NCI-H1436 (cell line): ENCODE measurements at places on chromosomes 6 and 20.

GRCh38 chr6:137871291-137871690, 4.2 kb downstream of the TNFAIP3 start:
- no peak for DNase-seq

DNA sequence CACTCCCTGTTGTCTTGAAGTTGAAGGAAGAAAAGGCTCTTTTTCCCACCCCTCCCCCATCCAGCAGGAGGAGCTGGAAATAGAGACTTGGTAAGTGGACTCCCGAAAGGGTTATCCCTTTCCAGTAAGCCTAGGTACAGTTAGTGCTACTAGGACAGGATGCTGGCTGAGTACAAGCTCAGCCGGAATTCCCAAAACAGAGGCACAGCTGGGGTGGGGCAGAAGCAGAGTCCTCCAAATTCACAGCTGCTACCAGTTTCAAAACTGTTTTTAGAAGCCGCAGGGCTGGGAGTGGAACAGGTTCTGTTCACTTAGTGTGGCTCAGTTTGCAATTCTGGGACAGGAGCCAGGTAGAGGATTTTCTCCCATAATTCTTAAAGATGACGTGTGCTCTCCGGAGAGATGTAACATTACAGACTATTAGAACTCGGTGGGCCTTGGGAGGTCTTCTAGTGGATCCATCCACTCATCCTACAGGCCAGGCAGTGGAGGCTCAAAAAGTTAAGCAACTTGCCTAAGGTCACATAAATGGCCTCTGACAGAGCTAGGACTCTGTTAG, 19.0 kb upstream of the UTRN start:
- DNase-seq: no peak

DNA sequence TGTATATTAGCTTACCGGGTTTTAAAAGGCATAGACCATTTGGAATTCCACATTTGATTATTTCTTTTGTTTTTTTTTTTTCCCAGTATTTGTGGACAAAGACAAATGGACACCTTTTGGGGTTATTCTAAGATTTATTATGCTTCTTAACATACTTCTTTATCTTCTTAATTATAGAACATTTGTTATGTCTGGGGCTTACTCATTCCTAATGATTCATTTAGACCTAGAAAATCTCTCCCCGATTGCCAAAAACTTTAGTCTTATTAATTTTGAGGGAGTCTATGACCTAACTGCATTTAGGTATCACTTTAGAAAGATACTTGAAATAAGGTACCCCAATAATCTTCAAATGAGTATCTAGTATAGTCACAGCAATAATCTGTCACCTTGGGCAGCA, 170.7 kb upstream of the PREP start:
- no peak for DNase-seq

DNA sequence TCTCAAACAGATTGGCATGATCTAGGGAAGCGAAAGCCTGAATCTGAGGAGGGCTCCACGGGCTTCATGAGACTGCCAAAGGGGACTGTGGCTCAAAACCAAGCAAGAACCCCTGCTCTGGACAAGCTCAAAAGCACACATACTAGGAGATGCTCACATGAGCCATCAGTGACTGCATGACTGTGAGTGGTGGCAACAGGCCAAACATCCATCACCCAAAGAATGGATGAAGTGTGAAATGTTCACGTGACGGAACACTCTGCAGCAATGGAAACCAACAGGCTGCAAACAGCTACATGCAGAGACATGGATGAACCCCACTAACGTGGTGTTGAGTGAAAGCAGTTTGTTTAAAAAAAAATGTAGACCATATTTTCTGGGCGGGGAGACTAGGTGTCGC, 136.3 kb downstream of the PREX1 start:
- no peak for DNase-seq

GRCh38 chr6:107021446-107022185, 6.4 kb upstream of the MTRES1 start:
- no peak for DNase-seq

DNA sequence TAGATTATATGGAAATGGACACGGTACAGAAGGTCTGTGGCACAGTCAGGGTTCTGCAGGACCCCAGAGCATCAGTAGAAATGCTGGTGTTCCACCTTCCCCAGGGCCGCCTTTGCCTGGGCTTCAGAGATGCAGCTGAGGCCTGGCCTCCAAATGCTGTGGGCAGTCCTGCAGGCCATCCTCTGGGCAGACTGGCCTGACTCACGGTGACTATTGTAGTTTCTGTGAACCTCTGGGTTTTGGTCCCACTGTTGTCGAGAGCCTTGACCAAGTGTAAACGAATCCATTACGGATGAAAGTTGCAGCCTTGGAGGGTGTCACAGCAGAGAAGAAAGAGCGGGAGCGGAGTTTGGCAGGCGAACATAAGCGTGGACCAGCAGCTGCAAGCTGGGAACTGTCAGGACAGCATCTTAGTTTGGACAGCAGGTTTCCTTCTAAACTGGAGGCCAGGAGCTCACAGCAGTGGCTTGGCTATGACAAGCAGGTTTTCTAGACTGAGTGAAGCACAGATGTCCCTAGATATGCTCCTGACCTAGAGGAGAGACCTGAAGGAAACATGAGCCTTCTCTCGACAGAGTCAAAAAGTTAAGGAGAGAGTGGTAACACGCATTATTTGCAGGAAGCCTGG, 46.2 kb upstream of the BCLAF1 start:
- no peak for DNase-seq

DNA sequence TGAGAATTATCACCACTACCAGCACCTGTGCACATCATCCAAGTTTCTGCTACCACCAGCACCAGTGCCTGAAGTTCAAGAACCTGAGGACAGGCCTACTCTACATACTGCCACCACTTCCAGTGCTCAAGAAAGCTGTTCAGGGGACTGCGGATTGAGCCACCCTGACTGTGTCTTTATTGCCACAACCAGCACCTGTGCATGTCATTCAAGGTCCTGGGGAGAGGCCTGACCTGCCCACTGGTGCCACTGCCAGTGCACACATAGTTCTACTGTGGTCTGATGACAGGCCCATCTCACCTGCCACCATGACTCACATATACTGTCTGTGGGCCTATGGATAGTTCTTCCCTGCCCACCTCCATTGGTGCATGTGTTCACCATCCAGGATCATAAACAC, 559.4 kb downstream of the COL12A1 start:
- no peak for DNase-seq

DNA sequence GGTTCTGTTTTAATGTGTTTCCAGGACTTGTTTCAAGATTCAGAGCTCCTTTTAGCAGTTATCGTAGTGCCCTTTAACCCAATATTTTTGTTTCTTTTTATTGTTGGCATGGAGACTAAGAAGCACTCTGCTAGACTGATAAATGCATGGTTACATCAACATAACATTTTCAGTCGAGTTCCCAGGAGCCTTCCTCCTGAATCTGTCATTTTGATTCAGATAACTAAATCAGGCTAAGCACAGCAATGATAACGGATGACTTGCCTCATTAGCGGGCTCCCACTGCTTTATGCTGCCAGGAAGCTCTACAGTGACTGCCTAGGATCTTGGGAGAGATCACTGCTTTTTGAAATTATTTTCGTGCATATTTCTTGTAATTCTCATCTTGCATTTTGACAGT, 772.8 kb upstream of the GJE1 start:
- DNase-seq: no peak

- no peak for DNase-seq
These were observed 80.6 kb upstream of the HIVEP1 start for GRCh38 chr6:11931296-11932035.

- DNase-seq: no peak
These were observed 1.4 kb downstream of the BTN1A1 start for GRCh38 chr6:26501482-26501986.

DNA sequence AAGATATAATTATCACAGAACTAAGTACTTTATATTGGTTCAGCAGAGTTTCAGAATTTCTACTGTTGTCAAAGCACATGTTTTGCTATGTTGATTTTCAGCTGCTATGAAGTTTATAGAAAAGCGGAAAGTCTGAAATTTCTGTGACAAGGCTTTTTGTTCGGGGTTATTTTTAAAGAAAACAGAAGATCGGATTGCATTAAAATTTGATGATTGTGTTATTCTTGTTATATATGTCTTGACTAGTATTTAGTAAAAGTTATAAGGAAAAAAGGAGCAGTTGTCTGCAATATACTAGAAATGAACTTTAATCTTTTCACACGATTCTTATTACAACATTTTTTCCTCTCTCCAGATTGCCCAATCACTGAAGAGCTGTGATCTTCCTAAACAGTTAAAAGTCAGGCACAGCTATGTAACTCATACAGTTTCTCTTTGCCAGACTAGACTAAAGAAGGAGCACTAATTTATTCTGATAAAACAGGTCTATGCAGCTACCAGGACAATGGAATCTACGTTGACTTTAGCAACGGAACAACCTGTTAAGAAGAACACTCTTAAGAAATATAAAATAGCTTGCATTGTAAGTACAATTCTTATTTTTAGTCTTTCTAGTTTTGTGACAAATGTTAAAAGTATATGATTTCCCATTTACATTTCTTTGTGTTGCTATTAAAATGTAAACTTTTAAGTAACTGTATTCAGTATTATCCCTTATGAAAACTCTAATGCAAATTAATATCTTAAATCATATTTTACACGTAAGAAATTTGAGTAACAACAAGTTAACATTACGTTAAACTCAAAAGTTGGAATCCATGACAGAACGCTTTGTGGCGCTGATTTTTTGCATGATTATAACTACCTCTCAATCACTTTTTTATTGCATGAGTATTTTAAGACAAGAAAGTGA, at the start of gene ENPP3:
Gene ENPP3, plus strand, starts transcription at position 423 of the 913 bp plus-strand sequence. Its CDS starts 83 bp downstream, at position 506.
- DNase-seq: no peak

- no peak for DNase-seq
These were observed 203.8 kb downstream of the ALDH8A1 start for GRCh38 chr6:134746140-134746539.

- no peak for DNase-seq
These were observed 10.1 kb downstream of the TNFAIP3 start for GRCh38 chr6:137877113-137877512.

DNA sequence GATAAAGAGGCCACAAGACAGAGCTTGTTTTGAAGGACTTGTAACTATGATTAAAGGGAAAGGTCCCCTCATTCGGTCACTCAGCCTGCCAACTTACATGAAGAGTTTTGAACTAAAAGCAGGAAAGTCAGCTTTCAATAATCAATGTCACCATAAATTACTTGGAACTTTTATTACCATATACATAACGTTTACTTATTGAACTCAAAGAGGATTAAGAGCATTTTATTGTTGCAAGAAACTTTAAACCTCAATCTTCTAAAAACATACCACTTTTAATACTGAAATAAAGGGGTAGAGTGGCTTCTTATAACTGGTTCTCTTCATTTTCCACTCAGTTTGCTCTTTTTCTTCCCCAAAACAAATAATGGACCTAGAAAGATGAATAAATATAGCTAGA, 65.1 kb downstream of the CNKSR3 start:
- DNase-seq: no peak

DNA sequence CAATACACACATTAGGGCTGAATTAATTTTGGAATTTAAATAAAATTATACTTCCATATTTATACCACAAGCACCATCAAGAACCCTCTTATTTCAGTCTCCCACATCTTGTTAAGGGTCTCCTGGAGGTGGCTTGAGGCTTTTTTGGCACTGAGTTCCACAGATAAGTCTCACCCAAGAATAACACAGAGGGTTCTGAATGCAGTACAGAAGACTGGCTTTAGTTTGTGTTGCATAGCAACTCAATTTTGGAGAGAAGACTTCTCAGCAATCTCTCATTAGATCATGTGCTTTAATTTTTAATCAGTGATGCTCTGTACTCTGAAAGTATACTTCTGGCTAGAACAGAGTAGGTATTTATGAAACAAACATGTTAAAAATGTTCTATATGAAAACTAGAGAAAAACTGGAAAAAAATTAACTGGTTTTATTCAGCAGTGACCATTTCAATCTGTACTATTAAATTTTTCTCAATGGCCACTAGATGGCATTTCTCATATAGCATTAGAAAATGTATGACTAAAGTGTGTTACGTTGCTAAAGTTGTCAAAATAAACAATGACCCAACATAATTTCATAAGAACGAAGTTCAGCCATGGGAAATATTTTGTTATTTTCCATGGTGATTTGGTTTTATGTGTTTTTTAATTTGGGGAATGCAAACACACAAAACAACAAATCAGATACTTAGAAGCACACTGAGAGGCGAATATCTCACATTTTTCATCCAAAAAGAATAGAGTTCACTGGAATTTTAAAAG, 32.7 kb upstream of the MAP7 start:
- no peak for DNase-seq

GRCh38 chr6:132202574-132202973, 198.7 kb downstream of the MOXD1 start:
- no peak for DNase-seq

GRCh38 chr20:38067717-38068365, 34.3 kb downstream of the RPRD1B start:
- DNase-seq: no peak

DNA sequence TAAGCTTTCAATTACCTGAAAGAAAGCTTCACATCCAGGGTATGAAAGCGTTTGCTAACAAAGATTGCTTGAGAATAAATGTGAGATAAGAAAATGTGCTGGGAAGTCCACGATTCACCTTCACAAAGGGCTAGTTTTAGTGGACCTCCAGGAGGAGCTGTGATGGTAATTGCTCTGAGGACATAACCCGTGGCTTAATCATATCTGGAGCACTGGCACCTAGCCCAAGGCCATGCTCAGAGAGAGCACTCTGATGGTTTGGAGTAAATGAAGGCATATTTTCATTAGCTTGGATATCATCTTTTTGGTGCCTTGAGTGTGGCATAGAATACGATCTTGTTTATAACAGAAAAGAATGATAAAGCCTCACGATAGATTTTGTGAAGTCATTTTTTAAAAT, 46.9 kb upstream of the BACH2 start:
- no peak for DNase-seq

DNA sequence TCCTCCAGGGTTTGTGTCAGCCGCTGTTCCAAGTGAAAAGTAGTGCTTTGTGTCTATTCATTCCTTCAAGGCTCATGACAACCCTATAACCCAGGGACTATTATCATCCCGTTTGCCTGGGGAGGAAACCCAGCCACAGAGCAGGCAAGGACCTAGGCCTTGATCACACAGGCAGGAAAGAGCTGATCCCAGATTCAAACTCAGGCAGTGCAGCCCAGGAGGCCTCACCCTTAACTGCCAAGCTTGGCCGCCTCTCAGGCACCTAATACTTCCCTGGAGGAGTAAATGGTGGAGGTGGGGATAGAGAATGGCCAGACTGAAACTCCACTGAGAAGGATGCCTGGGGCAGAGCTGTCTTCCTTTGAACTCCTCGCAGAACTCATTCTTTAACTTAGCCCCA, 215.1 kb upstream of the QKI start:
- no peak for DNase-seq

GRCh38 chr6:157158897-157159296, 164.4 kb downstream of the TMEM242 start:
- DNase-seq: no peak

- DNase-seq: no peak
These were observed 133.8 kb downstream of the ARID1B start for GRCh38 chr6:156910938-156911337.

- no peak for DNase-seq
These were observed 120.1 kb downstream of the IRF4 start for GRCh38 chr6:511488-512137.

GRCh38 chr6:7016226-7016625, 91.5 kb upstream of the RREB1 start:
- DNase-seq: no peak

GRCh38 chr20:37941332-37941731, 38.4 kb downstream of the VSTM2L start:
- no peak for DNase-seq

GRCh38 chr6:142279350-142280180, 22.2 kb upstream of the ADGRG6 start:
- no peak for DNase-seq
